B cell (primary cell): ENCODE measurements at places on chromosomes 7 and 10. TPM values are rescaled to one million over a fixed set of nuclear protein-coding genes. Genes with fewer than 3 reads are reported as not detected.

AUTS2 gene
- 22.3 and 28.3 TPM in 2 replicates for polyA plus RNA-seq

FXYD4 gene
- polyA plus RNA-seq = not detected in 2 replicates

SEC24C gene
- polyA plus RNA-seq = 60.2 and 63.1 TPM in 2 replicates

SPRN gene
- not detected in 2 replicates for polyA plus RNA-seq

HMX2 gene
- polyA plus RNA-seq = not detected in 2 replicates

UROS gene
- polyA plus RNA-seq = 28.1 and 37.1 TPM in 2 replicates

TCF7L2 gene
- polyA plus RNA-seq = 0.48 and 1.0 TPM in 2 replicates

SEC23IP gene
- polyA plus RNA-seq = 10.5 and 16.5 TPM in 2 replicates

PDGFA gene
- polyA plus RNA-seq = 0.29 and 0.36 TPM in 2 replicates

SLC16A9 gene
- polyA plus RNA-seq = 0.04 and 0.19 TPM in 2 replicates

PDK4 gene
- 0.29 and 0.54 TPM in 2 replicates for polyA plus RNA-seq

LLCFC1 gene
- polyA plus RNA-seq = not detected in 2 replicates

CAV2 gene
- polyA plus RNA-seq = not detected in 2 replicates

MACC1 gene
- polyA plus RNA-seq = 0.92 and 1.1 TPM in 2 replicates

OPN1SW gene
- polyA plus RNA-seq = not detected in 2 replicates

C10orf53 gene
- polyA plus RNA-seq = not detected in 2 replicates

ZNF485 gene
- 2.2 and 4.8 TPM in 2 replicates for polyA plus RNA-seq

MYL10 gene
- polyA plus RNA-seq = not detected in 2 replicates

TFR2 gene
- 4.2 and 5.9 TPM in 2 replicates for polyA plus RNA-seq

BTBD16 gene
- not detected in 2 replicates for polyA plus RNA-seq

NEURL1 gene
- polyA plus RNA-seq = 0.57 and 0.74 TPM in 2 replicates

SCIN gene
- polyA plus RNA-seq = 0.25 and 0.97 TPM in 2 replicates

ASIC3 gene
- 5.0 and 6.3 TPM in 2 replicates for polyA plus RNA-seq

ARMC10 gene
- polyA plus RNA-seq = 7.3 and 8.4 TPM in 2 replicates

ANKRD30A gene
- polyA plus RNA-seq = not detected in 2 replicates

LRMDA gene
- polyA plus RNA-seq = 0.12 TPM in 1 of 2 replicates, not detected in the other

DEPP1 gene
- not detected in 2 replicates for polyA plus RNA-seq

FOXP2 gene
- not detected in 2 replicates for polyA plus RNA-seq

HERC4 gene
- polyA plus RNA-seq = 18.2 and 32.9 TPM in 2 replicates

PITX3 gene
- polyA plus RNA-seq = not detected in 2 replicates

BICC1 gene
- polyA plus RNA-seq = not detected in 2 replicates

NEUROD6 gene
- polyA plus RNA-seq = not detected in 2 replicates

STEAP1B gene
- polyA plus RNA-seq = 24.7 and 26.8 TPM in 2 replicates

KNDC1 gene
- polyA plus RNA-seq = 0.45 and 0.46 TPM in 2 replicates

ITGA8 gene
- polyA plus RNA-seq = not detected in 2 replicates

OR2A7 gene
- polyA plus RNA-seq = 3.3 and 3.6 TPM in 2 replicates

NKX2-3 gene
- polyA plus RNA-seq = not detected in 2 replicates

TSPAN33 gene
- polyA plus RNA-seq = 111 and 138 TPM in 2 replicates
